ENCODE measurements at places on chromosomes 13 and 19. TPM values are rescaled to one million over a fixed set of nuclear protein-coding genes. Genes with fewer than 3 reads are reported as not detected.
A peak's percentile ranks its signal among the peaks of the same experiment; 100 is the strongest.

DNA sequence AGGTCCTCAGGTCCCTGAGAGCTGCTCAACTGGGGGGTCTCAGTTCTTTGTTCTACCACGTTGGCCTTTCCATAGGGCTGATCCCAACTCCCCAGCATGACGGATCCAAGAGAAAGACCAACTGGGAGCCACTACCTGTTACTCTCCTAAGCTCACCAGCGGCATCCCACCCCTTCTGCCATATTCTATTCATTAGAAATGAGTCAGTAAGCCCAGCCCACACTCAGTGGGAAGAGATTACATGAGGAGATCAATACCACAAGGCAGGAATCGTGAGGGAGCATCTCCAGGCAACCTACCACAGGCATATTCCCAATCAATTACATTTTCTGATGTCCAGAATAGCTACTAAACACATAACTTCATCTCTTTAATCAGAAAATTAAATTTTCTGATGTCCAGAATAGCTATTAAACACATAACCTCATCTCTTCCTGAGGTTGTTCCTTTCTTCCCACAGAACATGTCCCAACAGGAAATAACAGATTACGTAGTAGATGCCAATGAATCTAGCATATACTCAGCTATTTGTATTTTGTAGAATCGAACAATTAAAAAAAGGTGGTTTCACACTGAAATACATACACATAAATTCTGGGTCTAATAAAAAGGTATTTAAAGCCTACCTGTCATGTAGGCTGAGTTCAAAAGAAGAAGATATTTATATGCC, 708.1 kb upstream of the ARGLU1 start:
- DNase-seq, result no peak

DNA sequence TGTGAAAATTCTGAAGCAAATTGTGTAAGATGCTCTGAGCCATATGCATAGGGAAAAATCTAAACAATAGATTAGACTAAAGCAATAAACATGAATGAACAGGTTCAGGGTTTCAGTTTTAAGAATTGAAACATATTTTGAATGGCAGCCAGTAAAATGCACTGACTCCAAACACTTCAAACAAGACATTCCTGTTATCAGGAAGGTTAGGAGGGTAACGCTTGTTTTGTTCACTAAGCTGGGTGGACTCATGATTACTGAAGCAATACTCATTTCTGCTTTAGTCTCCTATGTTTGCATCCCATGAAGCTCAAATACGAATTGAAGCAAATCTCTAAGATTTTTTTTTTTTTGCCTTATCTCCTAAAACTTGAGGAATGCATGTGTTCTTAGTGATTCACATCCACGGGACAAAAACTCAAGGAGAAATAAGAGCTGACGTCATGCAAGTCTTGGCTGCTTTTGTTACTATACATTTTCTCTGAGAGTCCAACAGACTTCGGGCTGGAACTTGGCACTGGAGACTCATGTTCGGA, 29.1 kb upstream of the IGFL4 start:
- DNase-seq, result no peak

DNA sequence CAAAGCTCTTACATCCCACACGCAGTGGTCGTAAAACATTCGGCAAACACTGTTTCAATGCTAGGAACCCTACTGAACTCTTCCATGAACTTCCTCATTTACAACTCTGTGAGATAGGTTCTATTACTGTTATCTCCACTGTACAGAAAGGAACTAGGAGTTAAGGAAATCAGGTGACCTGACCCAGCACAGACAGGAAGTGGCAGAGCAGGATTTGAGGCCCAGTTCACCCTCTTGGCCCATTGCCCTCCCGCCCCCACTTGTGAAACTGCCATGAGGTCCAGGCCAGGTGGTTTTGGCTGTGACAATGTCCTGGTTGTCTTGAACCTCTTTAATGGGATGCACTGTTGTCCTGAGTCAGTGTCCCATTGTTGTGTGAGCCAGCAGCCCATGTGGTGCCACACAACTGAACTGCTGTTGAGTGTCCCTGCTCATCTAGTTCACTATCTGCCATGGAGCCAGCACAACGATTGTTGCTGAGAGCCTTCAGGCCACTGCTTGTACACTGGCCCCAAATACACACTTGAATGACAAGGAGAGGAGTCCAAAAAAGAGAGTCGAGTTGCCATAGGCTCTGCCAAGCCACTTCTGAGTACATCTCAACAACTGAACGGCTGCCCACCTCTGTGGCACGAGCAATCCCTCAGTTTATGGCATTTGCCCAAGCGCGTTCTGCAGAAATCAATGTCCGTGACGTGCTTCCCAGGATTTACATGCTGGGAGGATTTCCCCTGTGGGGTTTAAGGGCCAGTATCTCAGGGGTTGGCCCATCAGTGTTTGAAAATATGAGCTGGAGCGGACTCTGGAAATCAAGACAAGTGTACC, 484.6 kb downstream of the TSHZ3 start:
- DNase-seq, result no peak

DNA sequence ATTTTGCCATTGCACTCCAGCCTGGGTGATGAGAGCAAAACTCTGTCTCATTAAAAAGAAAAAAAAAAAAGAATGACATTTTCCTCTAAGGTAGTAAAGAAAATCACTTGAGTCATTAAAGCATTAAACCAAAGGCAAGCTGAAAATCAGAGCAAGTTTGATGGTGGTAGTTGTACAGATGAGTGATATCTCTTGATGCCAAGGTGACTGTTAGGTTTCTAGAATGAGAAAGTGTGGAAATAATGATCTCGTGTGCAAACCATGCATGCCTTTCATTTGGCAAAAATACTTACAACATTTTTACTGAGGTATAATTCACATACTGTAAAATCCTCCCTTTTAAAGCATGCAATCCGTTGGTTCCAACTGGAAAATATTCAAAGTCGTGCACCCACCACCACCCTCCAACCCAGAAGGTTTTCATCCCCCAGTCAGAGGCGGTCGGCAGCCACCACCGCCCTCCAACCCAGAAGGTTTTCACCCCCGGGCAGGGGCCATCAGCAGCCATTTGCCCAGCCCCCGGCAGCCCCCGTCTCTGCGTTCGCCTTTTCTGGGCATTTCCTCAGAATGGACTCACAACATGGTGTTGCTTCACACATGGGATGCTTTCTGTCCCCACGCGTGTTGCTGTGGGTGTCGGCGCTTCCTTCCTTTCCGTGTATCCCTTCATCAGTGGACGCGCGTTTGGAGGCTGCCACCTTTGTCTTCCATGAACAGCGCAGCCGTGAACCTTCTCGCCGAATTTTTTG, 90.2 kb downstream of the ATP11A start:
- no peak for DNase-seq

Gene ELL
- total RNA-seq, result 7.5 TPM

DNA sequence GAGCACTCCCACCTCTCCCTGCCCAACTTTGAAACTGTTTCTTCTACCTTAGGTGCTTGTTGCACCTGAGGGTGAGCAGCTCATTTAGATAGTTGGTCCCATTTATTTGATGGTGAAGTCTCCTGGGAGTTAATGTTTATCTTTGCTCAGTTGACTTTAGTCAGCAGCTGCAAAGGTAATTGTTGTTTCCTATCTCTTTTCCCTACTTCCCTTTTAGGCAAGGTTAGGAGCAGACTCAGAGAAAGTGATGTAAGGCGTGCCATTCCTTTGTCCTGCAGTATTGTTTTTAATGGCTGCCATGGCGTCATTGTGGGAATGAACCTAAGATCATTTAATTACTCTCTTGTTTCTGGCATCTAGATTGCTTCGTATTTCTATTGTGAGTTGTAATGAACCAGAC, 11.6 kb downstream of the AKAP11 start:
- no peak for DNase-seq

DNA sequence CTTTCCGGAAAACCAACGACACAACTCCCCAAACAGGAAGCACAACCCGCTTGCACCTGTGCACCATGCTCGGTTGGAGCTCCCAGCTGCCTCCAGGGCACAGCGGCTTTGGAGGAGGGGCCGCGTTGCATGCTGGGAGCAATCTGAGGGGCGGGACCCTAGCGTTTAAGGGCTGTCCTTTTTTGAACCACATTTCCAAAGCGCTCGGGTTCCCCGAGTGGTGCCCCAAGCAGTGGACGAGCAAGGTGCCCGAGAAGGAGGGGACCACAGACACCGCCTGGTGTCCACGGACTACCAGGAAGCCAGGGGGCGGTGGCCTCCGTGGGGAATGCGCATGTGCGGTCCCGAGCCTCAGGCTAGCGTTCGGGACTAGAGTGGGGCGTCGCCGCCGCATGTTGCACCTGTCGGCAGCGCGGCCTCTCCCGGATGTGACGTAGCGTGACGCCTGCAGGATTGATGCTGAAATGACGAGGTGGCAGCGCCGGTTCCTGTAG, 11.9 kb upstream of the ZNF57 start:
- peak; percentile 46 for DNase-seq

DNA sequence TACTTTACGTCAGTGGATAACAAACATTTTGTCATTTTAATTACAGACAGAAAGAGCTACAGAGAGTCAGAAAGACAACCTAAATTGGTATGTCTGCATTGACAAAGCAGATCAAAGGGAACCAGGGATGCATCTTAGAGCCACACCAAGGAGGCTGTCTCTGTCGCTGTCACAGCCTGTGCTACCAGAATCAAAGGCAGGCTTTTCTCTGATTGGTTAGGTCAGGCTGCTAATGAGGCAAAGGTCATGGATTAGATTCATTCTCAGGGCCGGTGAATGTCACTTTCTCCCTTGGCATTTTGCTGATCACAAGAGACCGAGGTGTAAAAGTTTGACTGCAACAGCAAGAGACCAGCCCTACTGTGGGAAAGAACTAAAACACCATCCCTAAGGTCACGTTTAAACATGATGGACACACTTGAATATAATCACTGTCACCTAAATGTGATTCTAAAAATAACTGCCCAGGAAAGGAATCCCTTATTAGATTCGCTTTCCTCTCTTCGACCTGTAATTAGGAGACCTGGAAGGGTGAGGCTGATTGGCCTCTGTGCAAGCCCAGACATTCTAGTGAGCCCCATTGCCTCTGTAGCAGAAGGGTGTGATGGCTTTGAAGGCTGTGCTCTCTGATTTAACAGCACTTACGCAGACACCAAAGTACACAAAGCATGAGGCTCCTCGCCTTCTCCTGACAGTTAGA, 314.4 kb upstream of the NBEA start:
- no peak for DNase-seq

Gene OR10H4
- not detected for total RNA-seq

Gene MYBPC2
- not detected for total RNA-seq

DNA sequence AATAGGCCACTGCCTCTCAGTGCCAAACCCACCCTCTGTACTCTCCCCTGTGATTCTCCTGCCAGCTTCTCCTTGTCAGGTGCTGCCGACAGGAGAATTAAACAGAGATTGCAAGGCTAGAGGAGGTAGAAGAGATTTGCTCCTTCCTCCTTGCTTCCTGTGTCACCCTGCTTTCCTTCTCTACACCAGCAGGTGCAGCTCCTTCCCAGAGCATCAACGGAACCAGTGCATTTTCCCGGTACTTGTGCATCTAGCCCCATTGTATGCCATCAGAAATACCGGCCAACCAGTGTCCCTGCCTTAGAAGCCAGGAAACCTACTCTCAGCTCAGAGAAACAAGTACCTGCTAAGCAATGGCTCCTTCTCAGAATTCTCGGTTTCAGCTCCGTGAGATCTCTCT, 253.2 kb downstream of the SUCLA2 start:
- no peak for DNase-seq

GRCh38 chr13:74251778-74252519, 117.7 kb upstream of the KLF12 start:
- DNase-seq, result no peak

- DNase-seq, result no peak
Measured at GRCh38 chr13:91346850-91347201, 661 bp upstream of the MIR17HG start.

DNA sequence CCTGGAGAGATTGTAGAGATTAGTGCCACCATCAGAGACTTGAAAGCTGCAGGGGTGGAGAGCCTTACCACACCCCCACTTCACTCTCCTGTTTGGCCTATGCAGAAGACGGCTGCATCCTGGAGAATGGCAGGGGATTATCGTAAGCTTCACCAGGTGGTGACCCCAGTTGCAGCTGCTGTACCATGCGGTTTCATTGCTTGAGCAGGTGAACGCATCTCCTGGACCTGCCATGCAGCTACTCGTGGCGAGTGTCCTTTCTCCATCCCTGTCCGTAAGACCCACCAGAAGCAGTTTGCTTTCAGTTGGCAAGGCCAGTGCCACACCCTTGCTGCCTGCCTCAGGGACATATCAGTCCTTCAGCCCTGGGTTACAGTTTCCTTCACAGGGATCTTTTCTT, 21.2 kb downstream of the PPP5C start:
- no peak for DNase-seq

DNA sequence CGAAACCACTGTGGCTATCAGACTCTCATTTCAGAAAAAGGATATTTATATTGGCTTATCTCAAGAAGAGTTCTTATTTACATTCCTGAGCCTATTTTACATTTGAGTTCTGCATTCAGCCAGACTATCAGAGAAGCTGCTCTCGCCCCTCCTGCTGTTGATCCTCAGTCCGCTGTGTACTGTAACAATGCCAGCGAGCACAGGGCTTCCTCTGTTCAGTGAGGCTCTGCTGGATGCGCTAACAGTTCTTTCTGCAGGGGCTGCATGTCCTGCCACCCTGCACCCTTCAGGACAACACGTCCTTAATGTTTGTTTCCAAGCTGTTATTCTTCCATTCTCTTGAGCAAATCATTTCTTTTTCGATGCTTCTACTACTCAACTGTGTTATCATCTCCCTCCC, 463.7 kb upstream of the SGCG start:
- DNase-seq, result no peak

DNA sequence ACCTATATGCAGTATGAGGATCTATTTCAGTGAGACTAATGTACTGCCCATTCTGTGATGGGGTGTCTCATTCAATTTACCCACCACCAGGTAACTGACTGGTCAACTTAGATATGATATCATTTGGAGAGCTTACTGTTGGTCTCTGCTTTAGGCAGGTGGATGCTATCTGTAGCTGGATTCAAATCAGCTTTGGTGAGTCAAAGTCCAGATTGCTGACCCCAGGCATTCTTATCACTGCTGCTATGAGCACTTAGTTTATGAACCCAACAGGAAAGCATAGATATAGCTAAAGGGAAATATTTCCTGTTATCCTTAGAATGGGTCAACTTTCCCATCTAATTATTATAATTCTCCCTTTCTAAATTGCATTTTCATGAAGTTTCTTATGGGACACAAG, 1295.2 kb upstream of the SPRY2 start:
- no peak for DNase-seq

Gene KIR3DL1
- total RNA-seq, result not detected

GRCh38 chr19:15269806-15270205, 37.6 kb upstream of the EPHX3 start:
- no peak for DNase-seq
